Astrocyte of the cerebellum (primary cell): ENCODE measurements at places on chromosomes 2 and 18.

DNA sequence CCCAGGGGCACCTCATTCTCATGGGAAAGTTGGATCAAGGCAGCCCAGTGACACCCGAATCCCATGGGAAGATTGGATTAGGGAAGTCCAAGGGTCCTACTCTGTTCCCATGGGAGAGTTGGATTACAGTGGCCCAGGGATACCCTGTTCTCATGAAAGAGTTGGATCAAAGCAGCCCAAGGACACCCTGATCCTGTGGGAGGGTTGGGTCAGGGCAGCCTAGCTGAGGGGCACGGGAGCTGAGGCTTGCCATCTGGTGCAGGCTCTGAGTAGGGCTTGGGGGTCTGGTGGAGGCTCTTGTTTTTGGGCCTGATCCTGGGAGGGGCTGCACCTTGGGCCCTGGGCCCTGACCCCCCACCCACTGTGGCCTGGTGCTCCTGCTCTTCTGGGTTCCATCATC is 87.1 kb downstream of the ACKR3 start:
- no peak for DNase-seq

GRCh38 chr18:69838620-69839411 is 108.9 kb downstream of the CD226 start:
- no peak for DNase-seq

GRCh38 chr2:129748250-129748649 is 231.2 kb upstream of the RAB6C start:
- no peak for DNase-seq

GRCh38 chr2:223214394-223215253 is 162.6 kb downstream of the KCNE4 start:
- no peak for DNase-seq
